ENCODE measurements at places on chromosomes 2 and 18.

- no peak for DNase-seq
Measured at GRCh38 chr2:17576802-17577201, 36.3 kb downstream of the VSNL1 start.

GRCh38 chr2:64795024-64795592 lies 141.4 kb upstream of the SERTAD2 start:
- no peak for DNase-seq

- DNase-seq: no peak
Measured at GRCh38 chr18:14912967-14913366, 165.0 kb downstream of the ANKRD30B start.

GRCh38 chr2:192145496-192145895 lies 49.2 kb downstream of the TMEFF2 start:
- no peak for DNase-seq

GRCh38 chr2:156116113-156116512 lies 216.4 kb downstream of the NR4A2 start:
- no peak for DNase-seq

DNA sequence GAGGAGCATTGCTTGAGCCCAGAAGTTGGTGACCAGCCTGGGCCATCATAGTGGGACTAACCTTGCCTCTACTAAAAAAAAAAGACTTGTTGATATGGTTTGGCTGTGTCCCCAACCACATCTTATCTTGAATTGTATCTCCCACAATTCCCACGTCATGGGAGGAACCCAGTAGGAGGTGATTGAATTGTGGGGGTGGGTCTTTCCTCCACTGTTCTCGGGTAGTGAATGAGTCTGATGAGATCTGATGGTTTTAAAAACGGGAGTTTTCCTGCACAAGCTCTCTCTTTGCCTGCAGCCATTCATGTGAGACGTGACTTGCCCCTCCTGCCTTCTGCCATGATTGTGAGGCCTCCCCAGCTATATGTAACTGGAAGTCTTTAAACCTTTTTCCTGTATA lies 47.0 kb downstream of the PROC start:
- no peak for DNase-seq

GRCh38 chr2:42041377-42042127 lies 6.3 kb upstream of the PKDCC start:
- no peak for DNase-seq

- no peak for DNase-seq
Measured at GRCh38 chr2:70715071-70715985, 52.7 kb downstream of the ADD2 start.

DNA sequence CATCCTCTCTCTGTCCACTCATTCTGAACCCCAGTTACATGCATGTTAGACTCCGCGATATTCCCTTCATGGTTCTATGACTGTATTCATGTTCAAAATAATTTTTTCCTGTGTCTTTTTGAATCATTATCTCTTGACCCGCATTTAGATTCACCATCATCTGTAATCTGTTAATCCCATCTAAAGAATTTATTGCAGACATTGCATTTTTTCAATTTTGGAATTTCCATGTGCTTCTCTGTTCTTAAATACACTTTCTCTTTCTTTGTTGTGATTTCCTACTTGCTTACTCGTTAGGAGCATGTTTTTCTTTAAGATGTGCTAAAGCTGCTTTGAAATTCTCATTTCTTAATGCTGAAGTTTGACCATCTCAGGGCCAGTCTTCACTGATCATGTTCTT lies 122.2 kb downstream of the ATP9B start:
- no peak for DNase-seq

DNA sequence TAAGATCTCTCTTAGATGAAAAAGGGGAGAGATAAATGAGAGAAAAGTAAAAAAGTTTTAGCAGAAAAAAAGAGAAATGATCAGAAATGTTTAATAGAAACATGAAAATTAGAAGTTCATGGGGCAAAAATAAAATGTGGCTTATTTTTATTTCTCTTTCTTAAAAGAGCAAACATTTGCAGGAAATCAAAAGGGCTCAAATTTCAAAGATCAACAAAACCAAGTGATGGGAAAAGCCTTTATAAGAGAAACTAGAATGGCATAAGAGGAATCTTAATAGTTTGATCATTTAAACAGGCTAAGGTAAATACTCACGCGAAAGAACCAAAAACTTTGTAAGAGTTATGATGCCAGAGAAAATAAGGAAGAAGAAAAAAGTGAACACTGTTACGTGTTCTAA lies 23.3 kb upstream of the DAW1 start:
- DNase-seq: no peak

GRCh38 chr2:26942543-26943295 lies 27.7 kb upstream of the MAPRE3 start:
- DNase-seq: peak; percentile 32

- DNase-seq: no peak
Measured at GRCh38 chr2:205776139-205776538, 93.8 kb downstream of the NRP2 start.

GRCh38 chr2:24084386-24085199 lies at the start of gene TP53I3:
TSS of gene TP53I3 (minus strand) at chr2:24084834. CDS start at chr2:24084326, 508 bp downstream.
- peak; percentile 47 for DNase-seq

DNA sequence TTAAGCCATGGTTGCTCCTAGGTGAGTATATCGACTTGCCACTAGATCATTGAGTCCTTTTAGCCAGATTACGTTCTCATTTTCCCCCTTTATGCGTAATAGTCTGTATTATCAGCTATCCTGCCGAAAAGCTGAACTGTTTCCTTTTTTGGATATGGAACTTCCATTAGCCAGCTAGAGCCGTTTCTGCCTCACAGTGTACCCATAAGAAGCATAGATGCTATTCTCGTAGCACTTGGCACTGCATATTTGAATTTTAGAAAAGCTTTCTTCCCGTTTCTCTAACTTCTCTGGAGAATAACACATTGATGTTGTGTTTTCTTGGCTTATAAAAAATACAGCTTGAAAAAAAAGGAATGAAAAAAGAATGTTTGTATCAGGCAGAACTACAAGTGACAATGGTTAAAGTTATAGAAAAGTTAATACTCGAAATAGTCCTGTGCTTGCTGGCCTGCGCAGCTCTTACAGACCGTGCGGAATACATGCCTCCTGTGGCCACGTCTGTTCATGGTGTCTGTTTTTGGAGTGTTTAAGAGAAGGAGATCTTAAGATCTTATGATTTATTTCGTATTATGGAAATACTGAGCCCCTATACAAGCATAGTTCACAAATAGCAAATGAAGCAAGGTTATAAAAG lies 710 bp downstream of the DUSP19 start:
- no peak for DNase-seq

Data from stimulated activated CD8-positive, alpha-beta memory T cell treated with anti-CD3 and anti-CD28 coated beads, Interleukin-4, amount 100 ng/mL, for 4 hours (primary cell).